ENCODE measurements at places on chromosomes 6 and 20.

DNA sequence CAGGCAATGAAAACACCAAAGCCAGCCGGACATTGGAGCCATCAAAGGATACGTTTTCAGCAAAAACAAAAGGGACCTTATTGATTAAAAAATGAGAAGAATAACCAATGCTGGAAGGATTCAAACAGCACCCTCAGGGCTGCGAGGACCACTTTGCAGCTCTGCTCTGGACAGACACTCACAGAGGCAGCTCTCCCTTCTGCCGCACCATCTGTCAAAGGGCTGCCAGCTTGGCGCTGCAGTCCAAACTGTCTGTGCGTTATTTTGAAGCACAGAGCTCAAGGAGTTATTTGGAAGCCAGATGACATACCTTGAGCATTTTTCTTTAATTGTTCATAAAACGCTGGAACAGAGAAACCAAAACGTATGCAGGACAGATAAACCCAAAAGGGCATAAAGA is 85.2 kb downstream of the KIF16B start:
- no peak for DNase-seq

- no peak for DNase-seq
These were observed 9.8 kb downstream of the FOXS1 start for GRCh38 chr20:31835554-31835953.

- DNase-seq, result peak; percentile 97
These were observed 34.7 kb upstream of the FKBP1A start for GRCh38 chr20:1427457-1428054.

- DNase-seq, result no peak
These were observed 10.7 kb downstream of the MDFI start for GRCh38 chr6:41648921-41649320.

DNA sequence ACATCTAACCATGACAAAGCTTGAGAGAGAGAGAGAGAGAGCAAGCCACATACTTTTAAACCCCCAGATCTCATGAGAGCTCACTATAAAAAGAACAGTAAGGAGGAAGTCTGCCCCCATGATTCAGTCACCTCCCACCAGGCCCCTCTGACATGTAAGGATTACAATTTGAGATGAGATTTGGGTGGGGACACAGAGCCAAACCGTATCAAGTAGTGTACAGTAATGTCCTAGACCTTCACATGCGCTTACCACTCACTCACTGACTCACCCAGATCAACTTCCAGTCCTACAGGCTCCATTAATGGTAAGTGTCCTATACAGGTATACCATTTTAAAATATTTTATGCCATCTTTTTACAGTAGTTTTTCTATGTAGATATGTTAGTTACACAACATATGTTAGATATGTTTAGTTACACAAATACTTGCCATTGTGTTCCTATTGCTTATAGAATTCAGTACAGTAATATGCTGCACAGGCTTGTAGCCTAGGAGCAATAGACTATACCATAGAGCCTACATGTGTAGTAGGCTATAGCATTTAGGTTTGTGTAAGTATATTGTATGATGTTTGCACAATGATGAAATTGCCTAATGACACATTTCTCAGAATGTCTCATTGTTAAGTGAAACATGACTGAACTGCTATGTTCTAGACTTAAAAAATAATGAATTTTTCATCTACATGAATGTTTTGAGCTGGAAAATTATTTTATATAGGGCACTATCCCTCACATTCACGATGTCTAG is 11.7 kb downstream of the TSPYL1 start:
- no peak for DNase-seq

- no peak for DNase-seq
These were observed 35.1 kb downstream of the PLCB4 start for GRCh38 chr20:9103955-9104354.

DNA sequence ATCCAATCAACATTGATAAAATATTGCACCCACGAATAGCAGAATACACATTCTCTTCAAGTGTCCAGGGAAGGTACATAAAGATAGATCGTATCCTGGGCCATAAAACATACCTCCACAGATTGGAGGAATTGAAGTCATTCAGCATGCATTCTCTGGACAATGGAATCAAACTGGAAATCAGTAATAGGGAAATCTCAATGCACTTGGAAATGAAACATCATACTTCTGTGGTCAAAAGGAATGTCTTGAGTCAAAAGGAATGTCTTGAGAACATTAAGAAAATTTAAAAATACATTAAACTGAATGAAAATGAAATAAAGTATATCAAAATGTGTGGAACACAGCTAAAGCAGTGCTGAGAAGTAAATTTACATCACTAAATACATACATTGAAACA is 138.8 kb downstream of the TFAP2A start:
- DNase-seq, result no peak

DNA sequence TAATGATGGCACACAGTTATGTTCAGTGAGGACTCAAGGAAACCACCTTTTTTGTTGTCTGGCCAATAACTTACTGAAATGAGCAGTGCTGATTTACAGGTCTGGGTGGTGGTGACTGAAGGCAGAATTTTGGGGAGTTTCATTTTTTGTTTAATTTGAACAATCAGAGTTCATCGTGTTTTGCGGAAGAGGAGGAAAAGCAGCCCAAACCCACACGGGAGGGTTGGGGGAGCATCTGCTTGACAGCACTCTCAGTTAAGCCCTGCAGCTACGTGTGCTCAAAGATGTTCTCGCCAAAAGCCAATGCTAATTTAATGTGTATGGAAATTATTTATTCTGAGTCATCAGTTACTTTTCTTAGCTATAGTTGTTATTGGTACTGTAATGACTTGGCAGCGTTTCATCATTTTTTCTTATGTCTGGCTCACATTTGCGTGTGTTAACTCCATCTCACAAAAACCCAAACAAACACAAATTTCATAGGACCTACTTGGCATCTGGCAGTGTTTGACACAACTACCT is 89.2 kb downstream of the UST start:
- no peak for DNase-seq

DNA sequence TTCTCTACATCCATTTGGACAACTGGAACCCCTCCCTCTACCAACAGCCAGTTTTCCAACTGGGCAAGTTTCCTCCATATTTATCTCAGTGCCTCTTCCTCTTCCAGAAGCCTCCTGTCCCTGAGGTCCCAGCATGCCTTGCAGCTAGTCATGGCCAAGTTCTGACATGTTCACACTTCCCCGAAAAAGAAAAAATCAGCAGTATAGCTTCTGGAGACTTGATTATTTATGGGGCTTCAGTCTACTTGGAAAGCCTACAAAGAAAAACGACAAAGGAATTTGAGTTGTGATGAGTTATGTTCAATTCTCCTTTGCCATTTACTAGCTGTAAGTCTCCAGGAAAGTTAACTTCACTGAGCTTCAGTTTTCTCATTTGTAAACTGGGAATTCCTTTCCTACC is 406.5 kb downstream of the MAFB start:
- no peak for DNase-seq

Data from NCI-H1417 (cell line).